ENCODE measurements at places on chromosomes 2 and 18.
A peak's percentile ranks its signal among the peaks of the same experiment; 100 is the strongest.

- DNase-seq: peak; percentile 63
Observed at GRCh38 chr18:60471652-60472051, 99.1 kb upstream of the MC4R start.

GRCh38 chr2:201258666-201259615 is 1.4 kb upstream of the CASP8 start:
- no peak for DNase-seq

GRCh38 chr2:6823111-6823510 is 42.6 kb downstream of the CMPK2 start:
- peak; percentile 69 for DNase-seq

DNA sequence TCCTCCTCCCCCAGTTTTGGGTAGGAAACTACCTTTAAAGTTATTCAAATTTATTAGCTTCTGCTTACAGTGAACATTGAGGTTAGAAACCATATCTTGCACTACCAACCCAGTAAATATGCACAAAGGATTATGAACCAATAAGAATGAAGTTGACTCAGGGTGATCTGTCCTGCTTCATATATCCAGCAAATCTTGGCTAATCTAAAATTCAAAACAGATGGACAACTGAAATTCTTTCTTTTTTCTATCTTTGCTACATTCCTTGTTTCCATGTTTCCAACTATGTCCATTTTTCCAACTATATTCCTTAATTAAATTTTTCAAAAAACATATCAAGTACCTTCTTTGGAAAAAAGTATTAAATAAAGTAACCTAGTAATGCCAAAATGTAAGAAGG is 149.3 kb downstream of the FAM124B start:
- DNase-seq: peak; percentile 88

DNA sequence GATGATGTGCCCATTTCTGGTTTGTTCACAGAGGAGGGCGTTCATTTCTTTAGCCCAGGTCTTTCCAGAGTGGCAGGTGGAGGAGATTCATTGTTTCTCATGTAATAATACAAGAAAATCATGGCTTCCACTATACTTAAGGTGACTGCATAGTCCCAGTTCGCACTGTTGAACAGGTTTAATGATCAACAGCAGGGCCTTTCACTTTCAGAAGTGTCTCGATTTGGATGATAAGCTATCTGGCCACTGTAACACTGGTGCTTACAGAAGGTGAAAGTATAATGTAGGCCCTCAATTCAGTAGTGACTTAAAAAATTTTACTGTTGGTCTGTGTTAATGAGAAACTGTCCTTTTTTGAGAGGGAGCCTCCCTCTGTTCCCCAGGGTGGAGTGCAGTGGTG is 1.4 kb downstream of the RMC1 start:
- no peak for DNase-seq

GRCh38 chr2:26412091-26412673 is 10.5 kb downstream of the DRC1 start:
- DNase-seq: no peak

DNA sequence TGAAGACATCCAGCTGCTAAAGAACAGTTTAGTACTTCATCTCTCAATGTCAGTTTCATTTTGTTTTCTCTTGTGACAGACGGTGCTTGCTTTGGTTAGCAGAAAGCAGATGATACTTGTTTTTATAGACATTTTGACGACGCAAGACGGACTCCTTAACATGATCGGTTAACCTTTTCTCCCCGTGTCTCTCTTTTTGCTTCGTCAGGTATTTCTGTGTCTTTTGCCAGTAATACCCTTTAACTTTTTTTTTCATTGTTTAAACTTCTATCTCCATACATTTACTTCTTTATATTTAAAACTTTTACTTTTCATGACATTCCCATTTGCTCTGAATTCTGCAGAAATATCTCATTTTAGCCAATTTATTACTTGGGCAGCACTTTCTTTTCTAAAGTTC is 57.9 kb downstream of the THSD7B start:
- no peak for DNase-seq

- DNase-seq: no peak
Observed at GRCh38 chr2:28578774-28579173, 82.9 kb downstream of the PLB1 start.

All from AG10803 (cell line).